ENCODE measurements at places on chromosomes 13 and 19.

DNA sequence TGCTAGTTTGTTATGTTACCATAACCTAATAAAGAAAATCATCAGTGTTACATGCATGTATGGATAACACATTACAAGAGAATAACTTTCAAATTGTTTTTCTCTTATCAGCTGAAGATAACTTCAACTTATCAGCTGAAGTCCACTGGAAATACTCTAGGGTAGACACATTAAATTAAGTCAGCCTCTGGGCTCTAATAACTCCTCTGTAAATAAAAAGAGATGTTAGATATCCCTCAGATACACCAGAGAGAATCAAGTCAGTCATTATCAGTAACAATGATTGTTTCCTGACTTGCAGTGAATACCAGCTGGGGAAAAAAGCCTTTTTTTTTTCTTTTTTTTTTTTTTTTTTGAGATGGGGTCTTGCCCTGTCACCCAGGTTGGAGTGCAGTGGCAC, 1.6 kb upstream of the KBTBD7 start:
- DNase-seq = no peak

DNA sequence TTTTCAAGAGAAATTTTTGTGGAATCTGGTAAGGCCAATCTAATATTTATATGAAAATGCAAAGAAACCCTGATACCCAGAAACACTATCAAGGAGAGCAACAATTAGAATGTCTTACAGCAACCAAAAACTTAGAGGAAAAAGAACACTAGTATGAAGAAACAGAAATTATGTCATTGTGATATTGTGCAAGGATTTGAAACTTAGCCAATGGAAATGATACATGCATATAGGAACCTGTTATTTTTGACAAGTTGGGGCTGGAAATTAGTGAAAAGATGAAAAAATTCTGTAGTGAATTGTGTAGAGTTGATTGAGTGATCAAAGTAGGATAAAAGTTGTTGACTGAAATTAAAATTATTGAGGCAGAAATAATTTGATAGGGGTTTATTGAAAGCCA, 792.6 kb upstream of the SLITRK6 start:
- DNase-seq = no peak

DNA sequence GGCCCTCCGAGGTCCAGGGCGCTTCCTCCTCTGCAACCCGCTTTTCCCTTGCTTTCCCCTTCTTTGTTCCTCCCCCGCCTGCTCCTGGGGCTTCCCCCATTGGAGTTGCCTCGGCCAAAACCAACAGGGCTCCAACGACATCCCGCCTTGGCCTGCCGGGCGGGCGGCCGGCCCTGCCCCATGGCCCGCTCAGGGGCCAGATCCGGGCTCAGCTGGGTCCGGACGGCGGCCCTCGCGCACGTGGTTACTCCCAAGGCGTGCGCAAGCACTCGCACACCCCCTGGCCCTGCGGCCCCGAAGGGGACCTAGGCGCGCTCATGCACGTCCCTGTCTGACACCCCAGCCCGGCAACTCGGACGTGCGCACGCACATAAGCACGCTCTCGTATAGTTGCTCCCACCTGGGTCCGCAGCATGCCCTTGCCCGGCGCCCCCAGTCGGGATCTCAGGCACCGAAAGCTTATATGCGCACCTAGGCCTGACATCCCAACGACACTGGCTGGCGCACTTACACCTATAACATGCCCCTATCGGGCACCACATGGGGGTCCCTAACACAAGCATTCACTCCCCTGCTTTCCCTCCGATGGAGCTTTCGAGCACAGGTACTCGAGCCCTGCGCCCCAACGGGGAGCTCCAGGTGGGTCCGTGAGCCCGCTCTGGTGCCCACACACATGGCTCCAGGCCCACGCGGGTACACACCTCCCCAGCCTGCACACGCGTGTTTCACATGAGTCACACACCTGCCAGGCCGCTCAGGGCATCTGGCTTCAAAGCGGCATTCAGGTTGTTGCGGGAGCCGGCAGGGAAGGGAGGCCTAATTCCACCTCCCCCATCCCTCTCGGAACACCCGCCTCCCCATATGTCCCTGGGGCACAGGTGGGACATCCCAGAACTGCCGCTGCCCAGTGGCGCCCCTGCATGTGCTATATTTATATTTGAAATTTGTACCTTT, 15.0 kb downstream of the NFIX start:
- DNase-seq = peak; percentile 71

DNA sequence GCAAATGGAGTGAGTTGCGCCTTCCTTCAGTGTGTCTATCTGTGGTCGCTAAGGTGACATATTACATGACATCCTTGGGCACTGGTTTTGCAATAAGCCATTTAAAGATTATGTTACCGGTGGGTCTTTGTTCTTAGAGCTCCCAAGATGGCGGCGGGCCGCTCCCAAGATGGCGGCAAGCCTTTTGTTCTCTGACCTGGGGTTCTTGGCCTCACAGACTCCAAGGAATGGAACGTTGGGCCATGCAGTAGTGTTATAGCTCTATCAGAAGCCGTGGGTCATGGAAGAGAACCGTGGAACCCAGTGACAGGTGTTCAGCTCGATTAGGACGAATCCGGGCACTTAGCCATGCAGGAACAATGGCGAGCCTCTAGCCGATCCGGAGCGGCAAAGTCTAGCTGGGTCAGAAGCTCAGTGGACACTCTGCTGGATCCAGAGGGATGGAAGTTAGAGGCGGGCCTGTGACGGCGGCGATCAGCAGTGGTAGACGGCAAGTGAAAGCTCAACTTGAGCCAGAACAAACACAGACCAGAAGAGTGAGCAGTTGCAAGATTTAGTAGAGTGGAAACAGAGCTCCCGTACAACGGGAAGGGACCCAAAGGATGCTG, 188.6 kb downstream of the TEX29 start:
- DNase-seq = no peak

DNA sequence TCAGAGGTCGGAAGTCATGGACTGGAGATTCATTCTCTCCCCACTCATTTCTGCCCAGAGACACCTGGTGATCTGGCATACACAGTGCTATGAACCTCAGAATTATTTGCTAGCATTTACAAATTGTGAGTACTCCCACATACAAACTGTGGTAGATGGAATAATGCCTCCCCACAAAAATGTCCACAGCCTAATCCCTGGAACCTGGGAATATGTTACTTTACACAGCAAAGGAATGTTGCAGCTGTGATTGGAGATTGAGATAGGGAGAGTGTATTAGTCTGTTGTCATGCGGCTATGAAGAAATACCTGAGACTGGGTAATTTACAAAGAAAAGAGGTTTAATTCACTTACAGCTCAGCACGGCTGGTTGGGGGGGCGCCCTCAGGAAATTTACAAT, 3.1 kb upstream of the UQCRFS1 start:
- no peak for DNase-seq

DNA sequence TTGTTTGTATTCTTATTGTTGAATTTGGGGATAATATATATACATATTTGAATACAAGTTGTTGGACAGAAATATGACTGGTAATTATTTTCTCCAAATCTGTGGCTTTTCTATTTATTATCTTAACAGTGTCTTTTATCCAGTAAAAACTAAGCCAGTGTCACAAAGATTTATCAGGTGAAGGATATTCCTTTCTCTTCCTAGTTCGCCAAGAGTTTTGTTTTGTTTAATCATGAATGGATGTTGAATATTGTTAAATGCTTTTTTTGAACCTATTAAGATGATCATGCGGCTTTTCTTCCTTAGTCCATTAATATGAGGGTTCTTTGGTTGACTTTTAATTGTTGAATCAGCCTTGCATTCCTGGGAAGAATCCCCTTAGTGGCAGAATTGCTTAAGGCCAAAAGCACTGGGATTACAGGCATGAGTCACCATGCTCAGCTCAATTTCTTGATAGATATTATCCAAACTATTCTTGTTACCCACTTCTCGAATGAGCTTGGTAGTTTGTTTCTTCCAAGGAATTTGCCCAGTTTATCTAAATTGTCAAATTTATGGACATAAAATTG, 53.3 kb downstream of the TEX26 start:
- DNase-seq = no peak

- DNase-seq = no peak
Measured at GRCh38 chr13:40352802-40353562, 313.5 kb downstream of the FOXO1 start.

- peak; percentile 72 for DNase-seq
Measured at GRCh38 chr19:18895038-18895823, 727 bp downstream of the CERS1 start.

GRCh38 chr13:29479716-29480492, 115.6 kb downstream of the SLC7A1 start:
- DNase-seq = no peak

- DNase-seq = no peak
Measured at GRCh38 chr19:13120031-13120430, 2.0 kb downstream of the NACC1 start.

DNA sequence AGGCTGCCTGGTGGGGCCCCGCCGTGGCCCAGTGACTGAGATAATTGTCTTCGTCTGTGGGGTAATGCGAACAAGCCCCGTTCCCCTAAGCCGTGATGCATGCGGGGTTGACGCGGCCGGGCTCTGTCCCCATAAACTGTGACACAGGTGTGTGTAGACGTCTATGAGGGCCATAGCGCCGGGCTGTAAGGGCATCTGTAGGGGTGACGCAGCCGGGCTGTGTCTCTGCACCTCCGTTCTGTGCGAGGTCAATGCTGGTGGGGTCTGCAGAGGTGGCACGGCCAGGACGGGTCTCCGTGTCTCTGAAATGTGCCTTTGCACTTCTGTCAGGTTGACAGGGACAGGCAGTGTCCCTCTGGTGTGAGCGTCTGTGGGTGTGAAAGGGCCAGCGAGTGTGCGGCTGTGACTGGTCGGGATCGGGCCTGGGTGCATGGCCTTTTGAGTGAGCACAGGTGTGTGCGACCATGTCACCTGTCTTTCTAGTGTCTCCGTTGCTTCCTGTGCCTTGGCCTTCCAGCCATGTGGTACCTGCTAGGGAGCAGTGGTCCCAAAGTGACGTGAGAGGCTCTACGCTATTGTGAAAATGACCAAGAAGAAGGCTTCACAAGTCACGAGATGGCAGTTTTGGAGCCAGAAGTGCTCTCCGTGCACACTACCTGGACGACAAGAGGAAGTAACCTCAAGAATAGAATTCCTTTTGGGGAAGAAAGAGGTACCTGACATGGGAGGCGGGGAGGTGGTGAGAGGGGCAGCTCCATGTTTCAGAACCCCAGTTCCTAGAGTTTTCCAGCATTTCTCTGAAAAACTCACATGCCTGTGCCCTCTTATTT, 16.4 kb upstream of the ZNF331 start:
- no peak for DNase-seq

DNA sequence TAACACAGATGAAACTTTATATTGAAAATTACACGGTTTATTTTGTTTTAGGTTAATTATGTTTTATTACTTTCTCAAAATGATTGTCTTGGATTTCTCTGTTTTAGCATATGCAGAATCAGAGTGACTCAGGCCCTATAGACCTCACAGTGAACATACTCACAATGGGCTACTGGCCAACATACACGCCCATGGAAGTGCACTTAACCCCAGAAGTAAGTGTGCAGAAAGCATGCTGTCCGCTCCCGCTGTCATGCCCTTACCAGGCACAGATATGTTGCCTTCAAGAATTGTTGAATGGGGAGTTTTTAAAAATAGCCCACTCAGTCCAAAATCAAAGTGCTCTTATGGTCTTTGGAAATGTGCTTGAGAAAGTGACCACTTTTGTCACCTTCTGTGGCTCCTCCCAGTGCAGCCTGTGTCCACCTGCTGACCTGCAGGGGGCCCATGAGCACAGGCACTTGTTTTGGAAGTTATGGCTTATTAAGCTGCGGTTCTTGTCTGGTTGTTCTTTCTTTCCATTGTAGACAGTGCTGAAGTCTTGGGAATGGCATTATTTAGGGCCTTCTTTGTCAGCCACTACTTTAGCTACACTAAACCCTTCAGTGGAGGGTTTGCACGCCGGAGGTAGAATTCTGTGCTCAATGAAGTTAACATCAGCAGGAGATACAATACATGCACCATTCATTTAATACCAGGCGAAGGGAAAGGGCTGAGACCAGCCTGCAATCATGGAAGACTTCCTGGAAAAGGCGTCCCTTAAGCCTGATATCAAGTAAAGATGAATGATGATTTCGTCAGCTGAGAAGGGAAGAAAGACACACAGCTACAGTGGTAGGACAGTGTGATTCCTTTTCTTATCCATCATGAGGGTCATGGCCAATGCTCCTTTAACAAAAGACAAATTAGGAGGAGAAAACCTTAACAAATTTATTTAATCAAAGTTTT, 36.7 kb downstream of the CUL4A start:
- DNase-seq = no peak

DNA sequence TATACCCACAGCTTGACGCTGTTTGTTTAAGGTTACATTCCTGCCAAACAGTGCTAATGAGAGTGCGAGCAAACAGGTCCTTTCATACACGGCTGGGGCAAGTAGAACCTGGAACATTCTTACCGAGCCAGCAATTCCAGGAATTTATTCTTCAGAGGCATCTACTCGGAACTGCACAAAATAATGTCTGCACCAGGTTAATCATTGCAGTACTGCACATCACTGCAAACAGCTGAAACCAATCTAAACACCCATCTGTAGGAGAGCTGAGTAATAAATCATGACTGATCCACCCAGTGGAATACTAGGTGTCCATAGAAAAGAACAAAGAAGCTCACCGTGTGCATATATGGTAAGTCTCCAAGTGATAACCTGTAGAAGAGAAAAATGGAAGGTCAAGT, 1.2 kb upstream of the ZNF579 start:
- DNase-seq = no peak

- peak; percentile 52 for DNase-seq
Measured at GRCh38 chr19:54420383-54421168, 5.3 kb downstream of the TTYH1 start.

GRCh38 chr13:27712421-27712820, 79.9 kb upstream of the GSX1 start:
- DNase-seq = peak; percentile 10

GRCh38 chr19:1962674-1963073, 21.7 kb downstream of the CSNK1G2 start:
- DNase-seq = no peak
